ENCODE measurements at places on chromosomes 12 and 14. TPM values are rescaled to one million over a fixed set of nuclear protein-coding genes. Genes with fewer than 3 reads are reported as not detected.

Gene HSPB8
- 81.3 TPM for total RNA-seq

Gene JAG2
- 26.1 TPM for total RNA-seq

Gene DEGS2
- 28.7 TPM for total RNA-seq

Gene MIPOL1
- total RNA-seq = 14.8 TPM

DNA sequence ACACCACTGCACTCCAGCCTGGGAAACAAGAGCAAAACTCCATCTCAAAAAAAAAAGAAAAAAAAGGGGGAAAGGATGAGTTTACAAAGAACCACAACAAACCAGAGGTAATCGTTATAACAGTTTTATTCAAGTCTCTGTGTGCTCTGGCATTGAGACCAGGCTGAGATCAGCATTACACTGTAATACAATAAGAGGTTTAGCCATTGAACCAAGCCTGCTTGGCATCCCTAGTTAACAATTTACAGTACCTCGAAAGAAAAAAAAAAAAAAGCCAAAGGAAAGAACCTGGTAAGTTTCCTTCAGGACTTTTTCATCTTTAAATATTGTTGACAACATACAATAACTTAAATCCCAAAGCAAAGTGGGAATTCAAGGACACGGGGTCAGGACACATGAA, 80.7 kb downstream of the TTC9 start:
- no peaks in the 10 kb centered on the region for H3K36me3 ChIP-seq
- no peaks in the 10 kb centered on the region for H3K27me3 ChIP-seq
- no peak overlapping the region for H3K4me3 ChIP-seq

DNA sequence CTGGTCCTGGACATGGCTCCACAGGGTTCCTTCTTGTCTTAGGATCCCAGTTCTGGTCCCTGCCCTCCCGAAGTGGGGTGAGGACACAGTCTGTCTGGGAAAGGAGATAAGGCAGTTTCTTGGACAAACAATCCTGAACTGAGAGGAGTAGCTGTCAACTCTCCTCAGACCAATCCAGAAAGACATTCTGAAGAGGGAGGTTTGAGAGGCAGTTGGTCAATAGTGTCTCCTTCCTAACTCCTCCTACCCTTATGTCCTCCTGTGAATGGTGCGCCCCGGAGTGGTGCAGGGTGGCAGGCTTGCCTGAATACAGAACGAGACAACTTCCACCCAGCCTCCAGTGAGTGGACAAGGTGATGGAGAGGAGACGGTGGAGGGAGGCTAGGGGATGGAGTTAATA, 15.4 kb upstream of the ASIC1 start:
- no peak for DNase-seq
- no peak overlapping the region for H3K4me3 ChIP-seq
- no peaks in the 10 kb centered on the region for H3K4me1 ChIP-seq
- H3K27me3 ChIP-seq = no peaks in the 10 kb centered on the region

- H3K4me1 ChIP-seq = no peaks in the 10 kb centered on the region
- no peaks in the 10 kb centered on the region for H3K27me3 ChIP-seq
- no peak overlapping the region for H3K4me3 ChIP-seq
- H3K36me3 ChIP-seq = no peaks in the 10 kb centered on the region
These were observed 19.0 kb downstream of the CORO1C start for GRCh38 chr12:108712165-108712924.

DNA sequence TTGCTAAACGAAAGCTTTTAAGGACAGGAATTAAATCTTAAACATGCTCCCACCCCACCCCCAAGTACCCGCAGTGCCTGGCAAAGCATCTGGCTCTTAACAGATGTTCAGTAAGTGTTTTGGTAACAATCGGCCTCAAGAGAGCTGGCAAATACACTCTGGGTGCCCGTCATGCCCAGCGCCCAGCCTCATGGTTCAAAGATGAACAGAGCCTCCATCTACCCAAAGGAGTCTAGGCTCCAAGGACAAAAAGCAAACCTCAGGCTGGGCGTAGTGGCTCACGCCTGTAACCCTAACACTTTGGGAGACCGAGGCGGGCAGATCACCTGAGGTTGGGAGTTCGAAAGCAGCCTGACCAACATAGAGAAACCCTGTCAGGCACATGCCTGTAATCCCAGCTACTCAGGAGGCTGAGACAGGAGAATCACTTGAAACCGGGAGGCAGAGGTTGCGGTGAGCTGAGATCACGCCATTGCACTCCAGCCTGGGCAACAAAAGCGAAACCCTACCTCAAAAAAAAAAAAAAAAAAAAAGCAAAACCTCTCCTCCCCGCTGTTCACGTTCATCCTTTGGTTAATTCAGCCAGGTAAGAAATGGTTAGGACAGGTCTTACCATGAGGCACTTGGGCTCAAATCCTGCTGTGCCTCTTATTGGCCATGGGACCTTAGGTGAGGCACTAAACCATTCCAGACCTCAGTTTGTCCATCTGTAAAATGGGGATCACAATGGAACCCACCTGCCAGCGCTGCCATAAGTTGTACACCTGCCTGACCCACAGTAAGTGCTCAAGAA, 151.3 kb downstream of the BCL11B start:
- no peaks in the 10 kb centered on the region for H3K4me1 ChIP-seq
- no peak overlapping the region for H3K27ac ChIP-seq
- no peaks in the 10 kb centered on the region for H3K27me3 ChIP-seq
- no peak overlapping the region for H3K4me3 ChIP-seq
- DNase-seq = no peak
- H3K36me3 ChIP-seq = no peaks in the 10 kb centered on the region
